ENCODE measurements at places on chromosomes 11 and 22.

GRCh38 chr11:90532125-90532524, 309.3 kb upstream of the CHORDC1 start:
- no peak for DNase-seq

- DNase-seq = no peak
These were observed 11.9 kb downstream of the SLC29A2 start for GRCh38 chr11:66359662-66360087.

GRCh38 chr22:25383892-25384291, 164.5 kb downstream of the CRYBB2 start:
- DNase-seq = no peak

DNA sequence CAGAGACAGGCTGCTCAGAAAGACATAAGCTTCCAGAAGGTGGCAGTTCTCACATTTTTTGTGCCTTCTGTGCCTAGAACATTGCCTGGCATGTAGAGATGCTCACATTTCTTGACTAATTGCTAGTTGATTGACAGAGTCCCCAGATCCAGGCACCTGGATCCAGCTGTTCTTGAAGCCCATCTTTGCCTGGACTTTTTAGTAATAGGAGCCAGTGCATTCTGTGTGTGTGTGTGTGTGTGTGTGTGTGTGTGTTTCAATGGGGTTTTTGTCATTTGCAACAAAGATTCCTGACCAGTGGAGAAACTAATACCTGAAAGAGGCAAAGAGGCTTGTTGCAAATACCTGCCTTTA, 15.1 kb downstream of the MRGPRF start:
- no peak for DNase-seq

- DNase-seq = no peak
These were observed 104.2 kb upstream of the SORL1-AS1 start for GRCh38 chr11:121556937-121557336.

DNA sequence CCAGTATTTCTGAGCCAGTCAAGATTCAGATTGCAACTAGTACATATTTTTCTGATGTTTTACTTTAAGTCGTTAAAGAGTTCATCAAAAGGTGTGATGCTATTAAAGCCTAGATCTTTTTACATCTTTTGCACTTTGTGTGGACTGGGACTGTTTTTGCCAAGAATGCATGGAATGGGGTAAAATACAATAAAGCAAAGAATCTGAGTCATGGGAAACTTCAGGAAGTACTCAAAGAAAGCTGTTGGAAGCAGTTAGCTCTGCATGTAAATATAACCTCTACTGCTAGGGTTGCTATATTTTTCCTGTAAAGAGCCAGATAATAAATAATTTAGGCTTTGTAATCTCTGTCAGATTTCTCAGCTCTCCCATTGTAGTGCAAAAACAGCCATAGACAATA, 20.9 kb downstream of the ATXN10 start:
- no peak for DNase-seq

DNA sequence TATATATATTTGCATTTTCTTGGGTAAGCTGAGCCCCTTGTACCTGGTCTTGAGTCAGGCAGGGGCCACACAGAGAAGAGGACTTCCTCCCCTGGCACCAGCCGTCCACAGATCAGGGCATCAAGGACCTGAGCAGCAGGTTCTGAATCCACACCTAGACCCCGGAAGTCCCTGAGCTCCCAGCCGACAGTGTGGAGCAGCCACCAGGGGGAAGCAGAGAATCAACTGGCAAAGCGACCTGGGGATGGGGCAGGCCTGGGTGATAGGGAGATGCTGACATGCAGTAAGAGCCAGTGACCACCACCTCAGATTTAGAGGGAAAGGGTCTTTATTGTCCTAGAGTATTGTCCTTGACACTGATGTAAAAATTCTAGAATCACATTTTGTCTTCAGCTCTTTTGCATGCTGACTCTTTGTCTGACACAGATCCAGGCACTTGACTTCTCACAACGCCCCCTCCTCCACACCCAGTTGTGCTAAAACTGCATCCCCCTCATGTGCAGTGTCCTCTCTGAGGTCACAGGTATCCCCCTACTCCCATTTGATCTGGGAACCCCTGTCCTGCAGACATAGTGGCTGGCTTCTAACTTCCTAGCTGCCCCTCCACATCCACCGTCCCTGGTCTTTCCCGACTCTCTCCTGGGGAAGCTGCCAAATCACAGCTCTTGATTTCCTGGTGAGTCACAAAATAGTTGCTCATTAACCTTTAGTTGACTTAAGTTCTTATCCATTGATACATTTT, 109.3 kb downstream of the GGTLC2 start:
- DNase-seq = peak; percentile 39

DNA sequence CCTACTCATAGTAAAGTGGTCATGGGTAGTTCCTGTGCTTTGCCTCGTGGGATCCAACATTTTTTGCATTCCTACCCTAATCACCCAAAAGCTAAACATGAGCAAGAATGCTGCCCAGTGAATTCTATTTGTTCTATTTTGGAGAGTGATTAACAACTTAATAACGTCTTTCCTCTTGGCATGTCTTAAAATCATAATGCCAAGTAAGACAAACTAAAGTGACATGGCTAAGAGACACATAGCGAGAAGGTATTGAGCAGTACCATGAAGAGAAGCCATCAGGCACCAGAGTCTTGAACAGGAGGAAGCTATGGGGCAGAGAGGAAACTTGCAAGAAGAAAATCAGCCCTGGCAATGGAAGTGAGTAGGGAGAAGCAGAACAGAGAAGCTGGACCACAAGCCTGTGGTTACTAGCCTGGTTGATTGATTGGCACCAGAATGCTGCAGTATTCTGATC, 32.0 kb downstream of the EXPH5 start:
- DNase-seq = no peak

- no peak for DNase-seq
These were observed 11.3 kb downstream of the P2RY2 start for GRCh38 chr11:73229321-73229895.

DNA sequence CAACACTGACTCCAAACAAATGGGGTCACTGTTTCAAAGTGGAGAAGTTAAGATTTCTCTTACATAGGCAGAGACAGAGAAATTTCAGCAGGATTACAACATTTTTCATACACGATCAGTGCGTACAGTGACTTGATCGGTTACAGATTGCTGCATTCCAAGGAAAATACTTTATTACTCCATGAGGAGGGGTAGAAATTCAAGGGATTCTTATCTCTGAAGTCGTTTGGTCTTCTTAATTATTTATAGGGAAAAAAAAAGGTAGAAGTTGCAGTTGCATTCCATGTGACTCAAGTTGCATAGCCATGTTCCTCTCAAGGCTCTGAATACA, 10.7 kb upstream of the SMIM38 start:
- no peak for DNase-seq

- DNase-seq = peak; percentile 25
These were observed 132.8 kb upstream of the PITPNB start for GRCh38 chr22:28051787-28052356.

DNA sequence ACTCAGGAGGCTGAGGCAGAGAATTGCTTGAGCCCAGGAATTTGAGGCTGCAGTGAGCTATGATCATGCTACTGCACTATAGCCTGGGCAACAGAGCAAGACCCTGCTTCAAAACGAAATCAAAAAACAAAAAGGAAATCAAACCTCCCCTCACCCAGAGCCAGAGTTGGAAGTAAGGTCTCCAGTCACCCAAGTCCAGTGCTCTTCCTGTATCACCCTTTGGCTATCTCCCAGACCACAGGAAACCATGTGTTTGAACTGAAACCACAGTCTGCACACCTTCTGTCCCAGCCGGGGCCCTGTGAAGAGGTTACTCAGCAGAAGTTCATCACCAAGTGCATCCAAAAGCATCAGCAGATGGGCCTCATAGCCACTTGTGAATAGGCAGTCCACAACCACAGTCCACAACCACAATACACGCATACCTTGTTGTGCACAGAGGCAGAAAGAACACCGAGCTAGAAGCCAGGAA, 4.6 kb downstream of the MYH9 start:
- no peak for DNase-seq

DNA sequence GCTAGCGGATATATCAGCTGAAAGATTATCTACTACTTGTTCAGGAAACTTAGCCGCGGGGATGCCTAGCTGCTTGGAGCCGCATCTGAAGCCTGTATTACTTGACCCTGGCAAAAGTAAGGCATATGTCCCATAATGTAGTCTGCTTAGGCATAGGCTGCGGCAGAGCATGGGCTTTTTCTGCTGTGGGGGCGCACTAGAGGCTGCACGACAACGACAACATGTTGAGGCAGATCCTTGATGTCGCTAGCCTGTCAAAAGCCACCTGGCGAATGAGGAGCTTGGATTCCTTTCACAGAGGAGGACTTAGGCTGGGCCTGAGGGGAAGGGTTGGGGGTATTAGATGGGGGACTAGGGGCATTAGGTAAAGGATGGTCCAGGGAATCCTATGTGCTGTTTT, 1.1 kb upstream of the OR52N2 start:
- no peak for DNase-seq

DNA sequence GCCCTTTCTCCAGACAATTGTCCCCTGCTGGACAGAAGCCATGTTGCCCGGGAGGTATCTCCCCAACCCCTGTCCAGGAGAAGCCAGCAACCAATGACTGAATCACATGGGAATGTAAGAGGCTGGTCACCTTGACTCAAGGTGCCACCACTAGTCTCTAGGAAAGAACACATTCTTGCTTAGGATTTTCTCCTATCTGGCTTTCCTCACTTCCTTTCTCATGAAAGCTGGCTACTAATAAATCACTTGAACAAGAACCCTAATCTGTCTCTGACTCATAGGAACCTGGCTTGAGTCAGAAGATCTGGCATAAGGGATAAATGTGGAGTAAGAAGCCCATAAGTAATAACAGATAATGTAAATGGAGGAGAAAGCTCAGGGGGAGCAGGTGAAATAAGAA, 101.4 kb upstream of the C11orf87 start:
- DNase-seq = no peak

- DNase-seq = no peak
These were observed 382.5 kb downstream of the NXPE2 start for GRCh38 chr11:115060840-115061239.

GRCh38 chr11:117806846-117807245, 9.8 kb upstream of the DSCAML1 start:
- no peak for DNase-seq

DNA sequence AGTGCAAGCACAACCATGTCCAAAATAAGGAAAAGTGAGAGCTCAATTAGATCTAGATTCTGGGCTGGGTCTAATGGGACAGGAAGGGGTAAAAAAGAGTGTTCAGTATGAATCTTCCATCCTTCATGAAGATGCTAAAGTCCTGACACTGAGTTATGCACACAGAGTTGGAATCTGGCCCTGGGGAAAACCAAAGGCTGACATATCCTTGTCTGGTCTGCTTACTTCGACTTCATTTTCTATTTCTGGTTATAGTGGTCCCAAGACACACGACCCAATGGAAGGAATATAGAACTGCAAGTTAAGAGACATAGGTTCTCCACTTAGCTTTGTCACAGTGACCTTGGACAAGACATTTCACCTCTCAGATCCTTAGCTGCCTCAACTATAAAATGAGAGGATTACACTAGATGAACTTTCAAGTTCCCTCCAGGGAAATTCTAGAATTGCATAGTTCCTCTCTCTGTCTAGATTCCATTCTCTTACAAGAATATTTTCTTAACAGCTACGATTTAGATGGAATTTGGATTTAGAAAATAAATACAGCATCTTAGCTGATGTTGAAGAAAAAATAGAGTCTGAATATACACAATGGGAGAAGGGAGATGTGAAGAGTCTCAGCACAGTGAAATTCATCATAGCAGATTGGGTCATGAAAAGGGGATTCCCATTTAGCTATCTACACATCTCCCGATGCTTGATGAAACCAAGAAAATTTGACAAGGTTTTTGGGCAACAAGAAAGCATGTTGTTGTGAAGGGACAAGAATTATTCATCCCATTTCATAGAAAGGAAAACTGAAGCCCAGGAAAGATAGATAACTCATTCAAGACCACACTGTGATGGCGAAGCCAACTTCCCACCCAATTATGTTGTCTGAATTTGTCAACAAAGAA, 3.3 kb downstream of the BLID start:
- DNase-seq = no peak

- DNase-seq = no peak
These were observed 270.7 kb downstream of the TBC1D22A start for GRCh38 chr22:47032956-47033647.

DNA sequence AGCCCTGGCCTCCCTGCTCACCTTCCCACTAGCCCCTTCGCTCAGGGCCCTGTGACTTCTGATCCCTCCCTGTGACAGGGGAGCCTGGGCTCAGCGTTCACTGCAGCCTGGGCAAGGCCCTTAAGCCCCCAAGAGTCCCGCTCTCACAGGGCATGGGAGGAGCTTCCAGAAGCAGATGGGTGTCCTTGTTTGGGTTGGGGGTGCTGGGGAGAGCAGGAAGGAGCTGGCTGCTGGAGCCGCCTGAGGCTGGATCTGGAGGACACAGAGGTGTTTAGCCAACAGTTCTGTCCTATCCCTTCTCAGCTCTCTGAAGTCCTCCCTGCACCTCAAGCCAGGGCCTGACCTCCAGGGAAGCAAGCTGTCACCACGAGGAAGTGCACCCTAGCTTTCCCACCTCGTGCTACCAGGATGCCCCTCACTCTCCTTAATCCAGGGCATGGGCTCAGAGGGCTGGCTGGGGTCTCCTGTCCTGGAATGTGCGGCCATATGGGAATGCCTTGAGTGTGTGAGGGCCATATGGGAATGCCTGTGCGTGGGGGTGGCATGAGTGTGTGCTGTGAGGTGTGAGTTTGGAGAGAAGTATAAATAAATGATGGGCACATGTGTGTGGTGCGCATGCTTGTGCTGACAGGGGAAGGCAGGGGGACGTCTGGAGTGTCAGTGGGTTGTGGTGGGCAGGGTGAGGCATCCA, 25.0 kb upstream of the TUB start:
- no peak for DNase-seq
